ENCODE measurements at places on chromosomes 12 and 14. TPM values are rescaled to one million over a fixed set of nuclear protein-coding genes. Genes with fewer than 3 reads are reported as not detected.

Gene KLHL33
- polyA plus RNA-seq: 0.67 TPM

Gene SLC7A8
- 73.5 TPM for polyA plus RNA-seq

Gene OXA1L
- polyA plus RNA-seq: 76.8 TPM

Gene ZFHX2
- 34.3 TPM for polyA plus RNA-seq

Gene RHOJ
- 8.4 TPM for polyA plus RNA-seq

Gene RBM19
- 28.9 TPM for polyA plus RNA-seq
